ENCODE measurements at places on chromosomes 5 and 9.

GRCh38 chr5:24365406-24365805, 279.4 kb downstream of the CDH10 start:
- no peak for DNase-seq

- DNase-seq, result no peak
Observed at GRCh38 chr5:172858511-172858989, 24.5 kb downstream of the ERGIC1 start.

- no peak for DNase-seq
Observed at GRCh38 chr5:124692324-124692723, 54.1 kb downstream of the ZNF608 start.

- peak; percentile 53 for DNase-seq
Observed at GRCh38 chr5:83430130-83431010, 41.2 kb upstream of the VCAN start.

DNA sequence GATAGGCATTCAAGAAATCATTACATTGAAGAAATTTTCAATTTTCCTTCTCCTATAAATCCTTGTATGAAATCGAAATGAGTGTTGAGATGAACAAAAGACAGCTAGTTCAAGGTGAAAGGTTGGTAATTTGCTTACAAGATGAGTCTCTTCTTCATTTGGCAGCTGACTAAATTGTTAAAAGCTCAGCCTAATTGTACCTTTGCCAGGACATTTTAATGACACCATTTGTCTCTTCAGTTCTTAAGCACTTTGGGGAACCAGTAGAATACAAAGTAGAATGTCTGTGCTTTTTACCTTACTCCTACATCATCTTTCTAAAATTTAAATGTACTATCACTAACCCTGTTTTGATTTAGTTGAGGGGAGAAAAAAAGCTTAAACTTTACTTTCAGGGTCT, 59.4 kb downstream of the GRAMD2B start:
- DNase-seq, result no peak

DNA sequence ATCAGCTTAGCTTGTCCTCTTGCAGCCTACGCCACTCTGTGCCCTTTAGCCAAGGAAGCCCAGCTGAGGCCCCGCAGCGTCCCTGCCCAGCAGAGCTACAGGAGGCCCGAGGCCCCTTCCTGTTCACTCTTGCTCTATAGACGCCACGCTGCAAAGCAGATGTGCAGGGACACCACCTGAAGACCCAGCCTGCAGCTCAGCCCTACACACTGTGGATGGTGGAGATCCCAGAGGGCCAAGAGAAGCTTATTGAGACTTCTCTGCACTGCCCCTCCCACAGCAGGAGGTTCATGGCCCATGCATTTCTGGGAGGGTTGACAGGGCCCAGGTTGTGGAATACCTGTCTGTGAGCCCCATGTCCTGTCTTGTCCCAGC, 33.6 kb downstream of the IRF1 start:
- no peak for DNase-seq

GRCh38 chr5:145752947-145753346, 82.2 kb downstream of the PRELID2 start:
- no peak for DNase-seq

DNA sequence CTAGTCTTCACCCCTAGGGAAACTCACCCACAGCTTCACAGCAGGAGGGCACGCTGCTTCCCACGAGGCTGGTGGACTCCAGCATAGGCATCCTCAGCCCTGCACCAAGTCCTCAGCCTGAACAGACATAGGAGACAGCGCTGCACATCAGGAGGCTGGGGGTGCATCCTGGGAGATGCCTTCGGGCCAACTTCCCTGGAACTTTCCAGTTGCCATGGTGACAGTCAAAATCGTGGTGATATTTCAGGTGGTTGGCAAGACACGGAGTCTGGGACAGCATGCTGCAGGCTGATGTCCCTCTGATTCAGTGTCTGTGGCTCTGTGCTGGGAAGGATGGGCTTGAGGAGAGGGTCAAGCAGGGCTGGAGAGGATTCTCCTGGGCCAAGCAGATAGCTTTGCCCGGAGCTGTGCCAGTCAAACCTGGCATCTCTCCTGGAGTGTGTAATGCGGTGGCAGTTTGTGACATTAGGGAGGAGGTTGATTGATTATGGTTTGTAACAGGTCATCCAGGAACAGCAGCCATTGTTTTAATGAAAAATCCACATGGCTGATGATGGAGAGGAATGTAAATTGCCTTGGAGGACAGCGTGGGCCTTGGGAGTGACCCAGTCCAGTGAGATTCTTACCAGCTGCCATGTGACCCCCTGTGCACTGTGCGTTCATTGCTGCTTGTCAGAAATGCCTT, 35.6 kb upstream of the SEMA4D start:
- no peak for DNase-seq
